Stimulated activated naive CD8-positive, alpha-beta T cell treated with anti-CD3 and anti-CD28 coated beads, Interleukin-15, Interleukin-2, amounts not matched to agents 100 U/mL and 50 U/mL, for 24 hours (primary cell): ENCODE measurements at places on chromosomes 7 and 10.
A peak's percentile ranks its signal among the peaks of the same experiment; 100 is the strongest.

DNA sequence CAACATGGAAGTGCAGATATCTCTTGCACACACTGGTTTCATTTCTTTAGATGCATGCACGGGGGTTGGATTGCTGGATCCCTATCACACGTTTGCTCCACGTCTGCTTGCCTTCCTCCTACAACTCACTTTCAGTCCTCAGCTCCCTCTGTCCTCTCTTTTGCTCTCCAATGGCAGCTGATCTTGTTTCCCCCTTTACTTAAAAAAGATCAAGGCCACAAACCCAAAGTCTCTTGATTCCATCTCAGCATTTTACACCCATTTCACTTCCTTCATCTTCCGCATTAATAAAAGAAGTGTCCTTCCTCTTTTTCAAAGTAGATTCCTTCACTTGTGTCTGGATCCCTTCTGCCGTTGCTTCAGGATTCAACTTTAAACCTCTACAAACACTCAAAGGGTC, 245.2 kb downstream of the DOCK4 start:
- no peak for DNase-seq

DNA sequence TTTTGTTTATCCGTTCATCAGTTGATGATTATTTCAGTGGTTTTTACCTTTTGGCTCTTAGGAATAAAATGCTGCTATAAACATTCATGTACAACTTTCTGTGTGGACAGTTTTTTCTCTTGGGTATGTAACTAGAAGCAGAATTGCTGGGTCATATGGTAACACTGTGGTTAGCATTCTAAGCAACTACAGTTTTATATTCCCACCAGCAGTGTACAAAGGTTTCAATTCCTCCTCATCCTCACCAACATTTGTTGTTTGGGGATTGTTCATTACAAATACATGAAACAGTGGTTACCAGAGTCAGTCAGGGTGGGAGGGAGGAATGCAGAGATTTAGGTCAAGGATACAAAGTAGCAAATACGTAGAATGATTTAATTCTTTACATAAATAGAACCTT, 97.0 kb downstream of the NPSR1 start:
- DNase-seq, result no peak

DNA sequence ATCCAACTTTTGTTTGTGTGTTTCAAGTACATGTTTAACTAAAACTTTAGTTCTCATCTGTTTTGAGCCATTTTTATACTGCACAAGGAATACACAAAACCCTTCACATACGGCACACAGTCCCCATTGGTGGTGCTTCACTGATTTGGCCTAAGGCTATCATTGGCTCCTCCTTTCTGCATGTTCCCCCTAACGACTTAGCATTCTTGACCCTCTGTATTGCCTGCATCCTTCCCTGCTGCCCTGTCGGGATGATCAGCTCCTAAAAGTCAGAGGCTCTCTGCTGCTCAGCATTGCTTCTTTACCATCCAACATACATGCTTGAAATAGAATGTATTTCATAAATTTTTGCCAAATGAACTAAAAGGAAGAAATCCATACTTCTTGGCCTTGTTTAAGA, 111.4 kb upstream of the ABCB5 start:
- no peak for DNase-seq

DNA sequence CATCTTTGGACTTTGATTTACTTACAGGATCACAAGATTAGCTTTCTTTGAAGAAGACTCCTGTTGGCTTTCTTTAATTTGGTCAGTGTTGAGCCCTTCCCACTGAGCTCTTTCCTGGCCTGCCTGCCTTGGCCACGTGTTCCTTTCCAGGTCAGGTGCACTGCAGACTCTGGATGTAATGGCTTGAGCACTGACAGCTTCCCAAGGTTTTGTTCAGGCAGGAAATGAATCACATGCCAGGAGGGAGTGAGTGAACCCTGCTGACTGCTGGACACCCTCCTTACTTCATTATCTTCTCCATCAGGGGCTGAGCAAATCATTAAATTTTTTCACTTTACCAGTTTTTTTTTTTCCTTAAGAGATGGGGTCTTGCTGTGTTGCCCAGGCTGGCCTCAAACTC, 29.8 kb downstream of the SNX10 start:
- no peak for DNase-seq

DNA sequence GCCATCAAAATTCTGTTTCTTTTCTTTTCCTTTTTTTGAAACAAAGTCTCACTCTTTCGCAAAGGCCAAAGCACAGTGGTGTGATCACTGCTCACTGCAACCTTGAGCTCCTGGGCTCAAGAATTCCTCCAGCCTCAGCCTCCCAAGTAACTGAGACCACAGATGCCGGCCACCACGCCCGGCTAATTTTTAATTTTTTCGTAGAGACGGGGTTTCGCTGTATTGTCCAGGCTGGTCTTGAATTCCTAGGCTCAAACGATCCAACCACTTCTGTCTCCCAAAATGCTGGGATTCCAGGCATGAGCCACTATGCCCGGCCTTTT, 25.7 kb upstream of the TRIM56 start:
- DNase-seq, result no peak

DNA sequence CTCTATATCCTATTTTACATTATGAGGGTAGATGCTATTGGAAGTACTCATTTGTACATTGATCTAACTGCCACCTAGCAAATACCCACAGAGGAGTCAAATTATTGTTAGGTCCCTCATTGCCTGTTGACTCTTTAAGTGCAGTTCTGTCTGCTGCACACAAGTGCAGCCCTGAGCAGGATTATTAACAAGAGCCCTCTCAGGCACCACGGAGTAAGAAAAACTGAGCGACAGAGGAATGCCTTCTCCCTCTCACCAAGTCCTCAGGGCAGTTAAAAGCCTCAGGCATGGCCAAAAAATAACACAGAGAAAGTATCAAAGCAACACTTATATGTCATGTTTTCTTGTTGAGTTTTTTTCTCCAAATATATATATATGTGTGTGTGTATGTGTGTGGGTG, 340.0 kb upstream of the NRG3 start:
- DNase-seq, result no peak

DNA sequence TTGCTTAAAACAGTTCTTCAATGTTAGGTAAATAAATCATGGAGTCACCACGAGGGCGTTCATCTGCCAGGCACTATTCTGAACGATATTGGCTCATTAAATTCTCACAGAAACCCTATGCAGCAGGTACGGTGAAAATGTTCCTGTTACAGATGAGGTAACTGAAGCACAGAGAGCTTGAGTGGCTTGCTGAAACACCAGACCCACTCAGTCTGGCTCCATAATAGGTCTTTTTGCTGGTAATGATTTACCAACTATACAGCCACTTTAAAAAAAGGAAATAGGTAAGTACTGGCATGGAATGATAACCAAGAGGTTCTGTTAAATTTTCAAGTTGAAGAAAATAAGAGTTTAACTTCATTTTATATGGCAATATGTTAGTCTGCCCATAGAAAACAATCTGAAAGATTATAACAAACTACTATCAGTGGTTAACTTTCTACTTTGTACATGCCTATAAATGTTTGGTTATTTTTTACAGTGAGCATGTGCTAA, 1.3 kb upstream of the TM9SF3 start:
- no peak for DNase-seq

GRCh38 chr10:26780793-26781601, 79.8 kb downstream of the ABI1 start:
- peak; percentile 31 for DNase-seq

GRCh38 chr7:139264220-139264619, 33.2 kb downstream of the UBN2 start:
- DNase-seq, result no peak

DNA sequence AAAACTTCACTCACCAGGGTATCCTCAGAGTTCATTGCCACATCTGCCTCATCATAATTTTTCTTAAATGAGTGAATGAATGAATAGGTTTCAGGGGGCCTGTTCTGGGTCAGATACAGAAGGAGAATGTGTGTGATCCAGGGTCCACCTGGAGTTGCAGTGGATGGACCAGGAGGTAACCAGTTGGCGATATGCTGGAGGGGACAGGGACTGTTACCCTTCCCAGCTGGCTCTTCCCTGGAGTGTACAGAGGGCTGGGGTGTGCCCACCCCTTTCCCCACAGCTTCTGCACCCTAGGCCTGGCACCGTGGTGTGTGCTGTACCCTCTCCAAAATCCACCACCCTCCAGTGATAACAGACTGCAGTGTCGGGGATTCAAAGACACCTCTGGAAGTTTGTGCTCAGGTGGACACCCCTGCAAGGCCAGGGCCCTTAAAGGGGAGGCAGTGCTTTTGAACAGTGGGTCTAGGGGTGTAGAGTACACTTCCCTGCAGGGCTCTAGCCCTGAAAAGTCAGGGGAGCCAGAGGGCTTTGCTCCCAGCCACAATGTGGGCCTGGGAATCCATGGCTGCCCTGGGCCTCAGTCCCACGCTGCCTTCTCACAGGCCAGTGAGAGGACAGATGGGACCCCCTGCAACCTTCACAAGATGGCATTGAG, 134.4 kb upstream of the UNC5B start:
- DNase-seq, result no peak

- DNase-seq, result peak; percentile 31
Observed at GRCh38 chr7:150685219-150686029, at the start of gene GIMAP2. GIMAP2 (plus strand) TSS chr7:150685706; CDS start chr7:150687060, 1,354 bp downstream.

GRCh38 chr10:80444646-80445319, 9.3 kb upstream of the TSPAN14 start:
- DNase-seq, result peak; percentile 69

GRCh38 chr7:6276911-6277408, 4.5 kb upstream of the CYTH3 start:
- DNase-seq, result no peak

- no peak for DNase-seq
Observed at GRCh38 chr10:77188000-77188395, 449.6 kb downstream of the KCNMA1 start.

- no peak for DNase-seq
Observed at GRCh38 chr10:118867768-118868167, 113.0 kb upstream of the CACUL1 start.

DNA sequence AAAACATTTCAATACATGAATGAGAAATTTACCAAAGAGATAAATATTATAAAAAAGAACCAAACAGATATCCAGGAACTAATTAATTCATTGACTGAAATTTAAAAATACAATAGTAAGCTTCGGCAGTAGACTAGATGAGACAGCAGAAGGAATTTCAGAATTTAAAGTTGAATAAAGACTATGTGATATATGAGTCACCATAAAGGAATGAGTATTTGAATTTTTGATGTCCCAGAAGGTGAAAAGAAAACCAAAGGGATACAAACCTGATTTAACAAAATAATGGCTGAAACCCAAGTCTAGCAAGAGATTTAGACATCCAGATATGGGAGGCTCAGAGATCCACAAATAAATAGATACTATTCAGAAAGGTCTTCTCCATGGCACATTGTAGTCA, 623.9 kb upstream of the FOXK1 start:
- DNase-seq, result no peak

- DNase-seq, result no peak
Observed at GRCh38 chr7:45592230-45592991, 18.2 kb downstream of the ADCY1 start.

DNA sequence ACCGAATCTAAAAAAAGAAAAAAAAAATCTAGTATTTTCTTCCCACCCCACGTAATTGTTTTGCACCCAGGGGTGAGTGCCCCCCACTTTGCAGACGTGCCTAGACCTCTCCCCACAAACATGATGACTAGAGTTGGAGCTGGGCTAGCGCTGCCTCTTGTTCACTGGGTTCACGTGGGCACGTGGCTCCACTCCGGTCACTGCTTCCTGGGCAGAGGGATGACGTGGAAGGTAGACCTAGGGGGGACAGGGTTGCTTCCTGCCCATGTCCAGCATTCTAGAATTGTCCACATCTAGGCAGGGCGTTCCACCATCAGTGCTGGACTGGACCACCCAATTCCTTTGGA, 861 bp upstream of the LIMK1 start:
- no peak for DNase-seq

DNA sequence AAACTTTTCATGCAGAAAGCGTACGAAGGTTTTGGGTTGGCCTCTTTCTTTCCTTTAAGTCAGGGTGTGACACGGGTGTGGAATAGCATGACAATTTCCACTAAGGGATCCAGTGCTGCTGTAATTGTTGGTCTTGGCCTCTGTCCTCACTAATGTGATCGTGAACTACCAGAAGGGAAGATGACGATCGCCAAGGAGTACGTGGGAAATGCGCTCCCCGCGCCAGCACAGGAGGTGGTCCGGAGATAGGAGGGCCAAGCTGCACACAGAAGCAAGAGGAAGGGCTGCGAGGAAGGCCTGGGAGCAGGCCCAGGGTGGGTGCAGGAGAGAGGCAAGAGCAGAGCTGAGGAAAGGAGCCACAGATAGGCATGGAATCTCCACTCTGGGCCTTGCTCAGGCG, 79.7 kb upstream of the PODXL start:
- DNase-seq, result no peak

DNA sequence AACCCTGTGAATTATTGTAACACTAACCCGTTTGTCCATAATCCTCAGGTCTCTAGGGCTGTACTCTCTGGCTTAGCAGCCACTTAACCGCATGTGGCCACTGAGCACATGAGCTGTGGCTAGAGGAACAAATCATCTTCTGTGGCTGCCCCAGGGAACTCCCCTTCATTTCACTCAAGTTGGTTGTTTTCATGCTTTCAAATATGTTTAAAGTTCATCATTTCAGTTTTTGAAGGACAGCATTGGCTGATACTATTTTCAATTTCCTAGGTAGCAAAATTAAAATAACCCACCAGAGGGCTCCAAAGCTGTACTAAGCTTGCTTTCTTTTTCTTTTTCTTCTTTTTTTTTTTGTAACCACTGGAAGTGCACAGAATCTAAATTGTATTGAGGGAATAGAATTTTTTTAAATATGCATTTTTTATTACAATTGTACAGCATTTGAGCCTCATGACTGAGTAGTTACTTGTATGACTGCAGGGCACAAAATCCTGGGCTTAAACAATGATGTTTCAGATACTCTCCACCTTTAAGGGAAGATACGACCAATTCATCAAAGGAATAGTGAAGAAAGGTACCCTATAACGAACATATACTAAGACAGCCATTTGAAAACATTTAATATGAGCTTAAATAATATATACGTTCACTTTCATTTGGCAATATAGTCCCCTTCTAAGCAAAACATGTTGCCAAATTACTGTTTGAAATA, 38.6 kb downstream of the MRC1 start:
- no peak for DNase-seq

- no peak for DNase-seq
Observed at GRCh38 chr10:77283326-77283725, 354.3 kb downstream of the KCNMA1 start.

- DNase-seq, result no peak
Observed at GRCh38 chr7:21941611-21942141, 4.0 kb downstream of the CDCA7L start.

DNA sequence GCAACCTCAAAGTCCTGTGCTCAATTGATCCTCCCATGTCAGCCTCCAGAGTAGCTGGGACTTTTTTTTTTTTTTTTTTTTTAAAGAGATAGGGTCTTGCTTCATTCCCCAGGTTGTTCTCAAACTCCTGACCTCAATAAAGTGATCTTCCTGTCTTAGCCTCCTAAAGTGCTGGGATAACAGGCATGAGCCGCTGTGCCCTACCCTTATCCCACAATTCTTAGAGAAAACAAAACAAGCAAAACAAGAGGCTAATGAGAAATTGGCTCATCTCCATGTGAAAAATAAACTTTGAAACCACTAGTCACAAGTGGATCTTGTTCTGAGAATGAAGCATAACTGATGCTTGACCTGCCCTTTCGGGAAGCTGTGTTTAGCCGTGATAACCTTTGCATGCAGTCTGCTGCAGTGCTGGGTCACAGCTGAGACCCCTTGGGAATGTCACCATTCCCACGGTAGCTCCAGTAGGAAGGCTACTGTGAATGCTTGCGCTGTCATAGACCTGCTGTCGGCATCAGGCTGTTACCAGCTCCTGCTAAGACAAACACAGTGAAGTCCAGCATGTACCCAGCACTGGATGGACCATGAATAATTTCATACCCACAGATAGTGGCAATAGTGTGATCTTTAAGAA, 290.7 kb upstream of the KIAA1217 start:
- DNase-seq, result no peak

GRCh38 chr10:59960751-59961150, 54.4 kb upstream of the CCDC6 start:
- DNase-seq, result no peak
